ENCODE measurements at places on chromosomes 7 and 10.

- DNase-seq, result no peak
These were observed 194.4 kb upstream of the TCF7L2 start for GRCh38 chr10:112755446-112756234.

DNA sequence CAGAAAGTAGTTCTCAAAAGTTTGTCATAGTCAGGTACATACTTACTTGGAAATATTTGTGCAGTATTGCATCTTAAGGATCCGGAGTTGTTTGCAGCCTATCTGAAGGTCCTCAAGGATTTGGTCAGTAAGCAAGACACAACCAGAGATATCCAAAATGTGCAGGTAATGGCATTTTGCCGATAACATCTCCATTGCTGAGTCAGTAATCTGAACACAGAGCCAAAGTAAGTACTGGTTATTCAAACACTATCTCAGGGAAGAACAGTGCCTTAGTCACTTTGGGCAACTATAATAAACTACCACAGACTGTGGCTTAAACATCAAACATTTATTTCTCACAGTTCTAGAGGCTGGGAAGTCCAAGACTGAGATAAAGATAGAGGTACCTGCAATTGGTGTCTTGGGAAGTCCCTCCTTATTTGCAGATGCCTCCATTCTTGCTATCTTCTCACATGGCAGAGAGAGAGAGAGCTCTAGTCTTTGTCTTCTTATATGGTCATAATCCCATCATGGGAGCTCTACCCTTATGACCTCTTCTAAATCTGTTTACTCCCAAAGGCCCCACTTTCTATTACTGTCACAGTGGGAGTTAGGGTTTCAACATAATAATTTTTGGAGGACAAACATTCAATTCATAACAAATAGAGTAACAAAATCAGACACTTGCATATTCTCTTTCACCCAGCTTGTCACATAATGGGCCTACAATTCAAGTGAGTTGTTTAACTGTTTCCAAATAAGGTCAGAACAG, 73.4 kb downstream of the FAM185A start:
- no peak for DNase-seq

GRCh38 chr10:95741807-95742467, 14.0 kb upstream of the ENTPD1 start:
- DNase-seq, result no peak

- DNase-seq, result no peak
These were observed 18.7 kb downstream of the MGAM2 start for GRCh38 chr7:142130267-142130666.
